ENCODE measurements at places on chromosomes 1 and 21.

DNA sequence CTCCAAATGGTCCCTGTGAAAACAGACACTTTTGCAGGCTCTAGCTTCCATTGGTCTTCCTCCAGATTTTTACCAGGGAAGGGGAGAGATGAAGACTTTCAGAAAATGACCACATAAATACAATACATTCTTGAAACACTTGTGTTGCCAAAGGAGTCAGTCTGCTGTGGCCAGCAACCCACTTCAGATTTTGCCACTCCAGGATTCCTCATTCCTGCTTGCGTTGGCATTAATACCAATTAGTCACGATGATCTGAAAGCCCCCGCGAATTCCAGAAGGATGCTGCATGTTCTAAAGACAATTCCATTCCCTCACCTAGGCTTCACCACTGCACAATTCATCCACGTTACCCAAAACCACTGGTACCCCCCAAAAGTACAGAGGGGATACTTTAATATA, 7.9 kb upstream of the BACE2 start:
- no peak for DNase-seq

GRCh38 chr1:209268479-209268878, 315.0 kb upstream of the CAMK1G start:
- DNase-seq, result no peak

GRCh38 chr21:41803316-41803715, 36.5 kb upstream of the RIPK4 start:
- DNase-seq, result peak; percentile 27

GRCh38 chr21:46077674-46078101, 20.2 kb upstream of the COL6A2 start:
- DNase-seq, result no peak

DNA sequence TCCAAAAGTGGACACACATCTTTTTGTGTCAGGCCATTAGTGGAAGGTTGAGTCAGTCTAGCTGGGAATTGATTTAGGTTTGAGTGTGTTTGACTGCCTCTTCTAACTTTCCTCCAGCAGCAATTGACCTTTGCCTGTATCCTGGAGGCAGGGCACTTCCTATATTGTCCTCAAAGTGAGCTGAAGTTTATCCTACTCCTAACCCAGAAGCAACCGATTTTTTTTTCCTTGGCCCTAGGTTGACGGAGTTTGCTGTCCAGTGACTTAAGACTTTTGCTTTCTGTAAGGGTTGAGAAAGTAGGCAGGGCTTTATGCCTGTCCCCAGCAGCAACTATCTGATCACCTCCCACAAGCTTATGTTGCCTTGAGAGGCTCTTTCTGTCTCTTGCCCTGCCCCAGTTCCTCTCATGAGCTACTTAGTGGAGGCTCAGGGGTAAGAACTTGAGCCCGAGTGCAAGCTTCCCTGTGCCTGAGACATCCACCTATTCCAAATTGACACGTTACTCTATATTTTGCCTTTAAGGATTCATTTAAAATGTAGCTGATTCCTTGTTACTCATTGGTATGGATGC, 30.9 kb downstream of the SLC35F3 start:
- no peak for DNase-seq

- DNase-seq, result peak; percentile 15
Measured at GRCh38 chr1:118247593-118247992, 62.6 kb upstream of the SPAG17 start.

GRCh38 chr1:48675251-48675650, 101.4 kb downstream of the BEND5 start:
- DNase-seq, result no peak

- peak; percentile 80 for DNase-seq
Measured at GRCh38 chr1:154975409-154976059, 1.1 kb downstream of the CKS1B start.

DNA sequence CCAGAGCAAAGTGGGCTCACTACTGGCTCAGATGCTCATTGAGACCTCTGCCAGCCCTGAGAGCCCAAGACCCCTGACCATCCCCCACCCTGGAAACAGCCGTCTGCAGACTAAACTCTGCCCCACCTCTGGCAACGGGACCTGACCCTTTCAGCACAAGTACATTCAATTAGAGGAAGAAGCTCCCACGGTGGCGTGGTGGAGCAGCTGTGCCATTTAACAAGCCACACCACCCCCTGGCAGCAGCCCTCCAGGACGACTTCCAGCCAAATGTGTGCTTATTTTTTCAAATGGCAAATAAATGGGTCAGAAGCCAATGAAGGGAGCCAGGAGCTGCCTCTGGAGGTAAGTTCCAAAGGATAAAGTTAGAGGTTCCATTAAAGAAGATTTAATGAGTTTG, 226.7 kb downstream of the NPHP4 start:
- DNase-seq, result no peak

GRCh38 chr21:46154955-46155513, 345 bp downstream of the FTCD start:
- DNase-seq, result no peak

DNA sequence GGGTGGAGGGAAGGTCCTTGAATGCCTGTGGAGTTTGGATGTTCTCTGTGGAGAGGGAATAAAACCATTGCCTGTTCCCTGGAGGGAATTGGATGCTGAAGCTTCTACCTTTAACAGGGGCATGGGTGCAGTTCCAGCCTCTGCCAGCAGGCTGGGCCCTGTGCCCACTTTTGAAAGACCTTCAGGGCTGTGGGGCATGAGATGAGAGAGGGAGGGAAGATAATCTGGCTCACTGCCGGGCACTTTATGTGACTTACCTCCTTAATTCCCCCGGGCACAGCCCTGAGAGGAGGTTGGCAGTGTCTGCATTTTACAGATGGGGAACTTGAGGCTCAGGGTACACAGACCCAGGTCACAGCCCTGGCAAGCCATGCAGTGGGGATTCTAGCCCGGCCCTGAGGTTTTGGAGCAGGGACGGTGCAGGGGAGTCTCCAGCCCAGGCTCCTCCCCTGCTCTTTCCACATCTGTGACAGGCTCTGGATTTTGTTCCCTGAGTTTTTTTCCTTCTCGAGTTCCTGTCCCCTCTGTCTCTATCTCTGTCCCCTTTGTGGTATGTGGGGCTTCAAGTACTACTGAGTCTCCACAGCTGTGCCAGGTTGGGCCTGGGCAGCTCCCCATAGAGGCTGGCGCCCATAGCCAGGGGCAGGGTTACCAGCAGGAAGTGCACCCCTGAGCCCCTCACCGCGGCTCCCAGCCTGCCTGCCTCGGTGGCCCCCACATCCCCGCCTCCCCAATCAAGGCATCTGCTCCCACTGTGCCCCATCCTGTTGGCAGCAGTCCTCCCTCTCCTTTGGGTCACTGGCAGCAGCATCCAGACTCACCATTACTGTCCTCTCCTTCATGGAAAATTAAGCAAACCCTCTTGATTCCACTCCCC, 14.0 kb upstream of the THEMIS2 start:
- DNase-seq, result peak; percentile 92

- no peak for DNase-seq
Measured at GRCh38 chr1:2372551-2373490, 18.5 kb downstream of the MORN1 start.

DNA sequence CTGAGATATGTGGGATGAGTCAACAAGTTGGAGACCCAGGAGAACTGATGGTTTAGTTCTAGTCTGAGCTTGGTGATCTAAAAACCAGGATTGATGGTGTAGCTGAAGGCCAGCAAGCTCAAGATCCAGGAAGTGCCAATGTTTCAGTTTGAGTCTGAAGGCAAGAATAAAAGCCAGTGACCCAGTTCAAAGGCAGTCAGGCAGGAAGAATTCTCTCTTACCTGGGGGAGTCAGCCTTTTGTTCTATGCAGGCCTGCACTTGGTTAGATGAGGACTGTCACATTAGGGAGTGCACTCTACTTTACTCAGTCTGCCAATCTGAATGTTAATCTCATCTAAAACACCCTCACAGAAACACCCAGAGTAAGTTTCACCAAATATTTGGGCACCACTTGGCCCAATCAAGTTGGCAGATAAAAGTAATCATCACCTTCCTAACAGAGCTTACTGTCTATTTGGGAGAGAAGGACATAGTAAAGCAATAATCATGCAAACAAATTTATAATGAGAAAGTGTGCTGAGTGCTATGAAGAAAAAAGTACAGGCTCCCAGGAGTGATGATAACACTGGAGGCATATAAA, 63.4 kb downstream of the TSEN15 start:
- no peak for DNase-seq

DNA sequence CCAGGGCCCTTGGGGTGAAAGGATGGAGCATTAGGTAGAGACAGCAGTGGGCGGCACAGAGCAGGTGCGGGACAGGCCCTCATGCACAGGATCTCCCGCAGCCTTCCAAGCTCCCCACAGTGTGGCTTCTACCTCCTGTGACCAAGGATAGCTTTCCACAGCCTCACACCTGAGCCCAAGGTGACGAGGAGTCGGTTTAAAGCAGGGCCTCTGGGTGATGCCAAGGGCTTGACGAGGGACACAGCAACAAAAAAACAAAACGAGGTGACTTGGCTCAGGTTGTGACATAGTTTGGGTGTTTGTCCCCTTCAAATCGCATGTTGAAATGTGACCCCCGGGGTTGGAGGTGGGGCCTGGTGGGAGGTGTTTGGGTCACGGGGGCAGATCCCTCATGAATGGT, 15.3 kb downstream of the RSPH1 start:
- no peak for DNase-seq

DNA sequence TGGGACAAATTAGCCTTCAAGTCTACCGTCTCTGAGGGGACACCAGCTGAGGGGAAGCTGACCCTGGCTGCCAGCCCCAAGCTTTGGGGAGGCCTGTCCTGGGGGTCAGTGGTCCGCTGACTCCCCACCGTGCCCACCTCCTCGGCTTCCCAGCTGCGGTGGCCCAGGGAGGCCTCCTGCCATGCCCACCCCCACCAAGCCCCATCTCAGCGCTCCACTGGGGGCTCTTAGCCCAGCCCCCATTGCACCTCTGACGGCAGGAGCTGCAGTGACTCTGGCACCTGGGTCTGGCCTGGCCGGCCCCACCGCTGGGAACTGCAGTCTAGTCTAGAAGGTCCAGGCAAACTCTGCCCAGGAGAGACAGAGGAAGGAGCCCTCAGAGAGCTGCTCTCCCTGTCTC, 30.2 kb upstream of the SIM2 start:
- no peak for DNase-seq

GRCh38 chr1:33445108-33445507, 14.2 kb upstream of the PHC2 start:
- no peak for DNase-seq

DNA sequence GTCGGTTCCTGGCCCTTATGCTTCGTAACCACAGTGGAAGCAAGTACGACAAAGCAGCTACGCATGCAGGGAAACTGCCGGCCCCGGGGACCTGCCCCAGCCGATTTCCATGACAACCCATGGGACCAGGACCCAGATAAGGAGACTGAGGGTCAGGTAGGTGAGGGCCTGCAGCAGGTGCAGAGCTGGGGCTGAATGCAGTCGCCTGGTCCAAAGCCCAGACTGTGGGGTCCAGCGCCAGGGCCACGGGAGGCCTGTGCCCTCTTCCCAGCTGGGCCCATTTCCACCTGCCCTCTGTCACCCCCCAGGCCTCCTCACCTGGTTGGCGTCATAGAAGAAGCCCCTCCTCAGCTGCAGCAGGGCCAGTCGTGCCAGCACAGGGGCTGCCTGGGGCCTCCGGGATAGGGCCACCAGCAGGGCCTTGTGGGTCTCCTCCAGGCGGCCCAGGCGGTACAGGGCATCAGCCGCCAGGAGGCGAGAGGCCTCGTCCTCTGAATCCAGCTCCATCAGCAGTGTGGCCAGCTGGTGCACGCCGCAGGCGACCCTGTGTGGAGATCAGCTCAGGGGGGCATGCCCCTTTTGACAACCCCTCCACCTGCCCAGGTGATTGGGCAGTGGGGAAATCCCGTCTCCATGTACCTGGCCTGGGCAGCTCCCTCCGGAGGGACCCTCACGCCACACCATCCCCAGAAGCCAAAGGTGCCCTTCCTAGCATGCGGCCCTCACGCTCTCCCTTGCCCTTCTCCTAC, 14.2 kb downstream of the TTC34 start:
- DNase-seq, result no peak

GRCh38 chr1:177122461-177123251, 41.9 kb downstream of the ASTN1 start:
- no peak for DNase-seq

DNA sequence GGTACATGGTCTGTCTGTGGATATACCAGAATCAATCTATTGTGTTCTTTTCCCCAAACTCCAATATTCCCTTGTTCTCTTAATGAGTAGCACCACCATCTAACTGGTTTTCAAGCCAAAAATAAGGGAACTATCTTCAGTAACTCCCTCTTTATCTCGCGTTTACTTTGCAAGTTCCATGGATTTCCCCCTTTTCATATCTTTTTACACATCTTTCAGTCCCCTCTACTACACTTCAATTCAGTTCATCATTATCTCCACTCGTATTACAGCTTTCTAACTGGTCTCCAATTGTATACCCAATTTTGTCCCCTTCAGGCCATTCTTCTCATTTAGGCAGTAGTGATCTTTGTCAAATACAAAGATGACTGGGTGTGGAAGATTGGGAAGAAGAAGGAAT, 4.1 kb upstream of the TMCO1 start:
- DNase-seq, result no peak

GRCh38 chr1:31029026-31029425, 36.5 kb downstream of the PUM1 start:
- no peak for DNase-seq

- DNase-seq, result peak; percentile 98
Measured at GRCh38 chr1:157045250-157046218, at the start of gene ARHGEF11. Gene ARHGEF11 (minus strand): TSS chr1:157045742. CDS start chr1:157044330, 1,412 bp downstream.

DNA sequence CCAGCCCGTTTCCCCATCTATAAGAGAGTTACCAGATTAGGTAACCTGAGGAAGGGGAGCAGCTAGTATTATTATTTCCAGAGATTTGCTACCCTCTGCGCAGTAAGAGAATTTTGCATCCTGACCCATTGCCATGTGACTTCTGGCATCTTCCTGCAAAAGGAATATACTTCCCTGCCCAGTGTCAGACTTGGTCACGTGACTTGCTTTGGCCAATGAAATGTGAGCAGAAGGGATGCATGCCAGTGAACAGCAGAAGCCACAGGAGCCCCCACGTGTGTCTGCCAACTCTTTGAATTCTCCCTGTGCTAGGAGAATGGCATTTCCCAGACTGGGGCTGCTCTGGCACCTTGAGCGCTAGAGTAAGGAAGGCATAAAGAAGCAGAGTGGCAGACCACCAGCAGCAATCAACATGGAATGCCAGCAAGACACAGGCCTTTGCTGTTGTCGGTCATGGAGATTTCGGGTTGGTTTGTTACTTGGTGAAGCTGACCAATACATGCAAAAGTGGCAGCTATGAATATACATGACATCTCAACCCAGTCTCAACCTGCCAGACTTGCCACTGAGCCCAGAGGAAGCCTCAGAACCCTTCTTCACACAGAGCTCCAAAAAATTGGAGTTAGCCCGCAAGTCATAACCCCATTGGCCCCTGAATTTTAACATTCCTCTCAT, 26.4 kb upstream of the SDHB start:
- no peak for DNase-seq

DNA sequence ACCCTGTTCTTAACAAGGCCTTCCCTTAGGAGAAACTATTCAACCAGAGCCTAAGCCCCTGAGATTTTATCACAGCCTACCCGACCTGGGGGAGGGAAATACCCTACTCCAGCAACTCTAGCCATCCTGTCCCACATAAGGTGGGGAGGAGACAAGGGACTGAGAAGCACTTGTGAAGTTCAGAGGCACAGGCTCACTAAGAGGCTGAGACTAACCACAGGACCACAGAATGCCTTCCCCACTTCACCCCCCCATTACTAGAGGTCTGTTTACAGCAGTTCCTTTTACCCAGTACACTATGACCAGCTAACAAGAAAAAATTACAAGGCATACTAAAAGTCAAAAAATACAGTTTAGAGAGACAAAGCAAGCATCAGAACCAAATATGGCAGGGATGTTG, 86.8 kb downstream of the TEX35 start:
- DNase-seq, result no peak
